CD4-positive, alpha-beta T cell treated with Interleukin-4 for 4 hours (primary cell): ENCODE measurements at places on chromosomes 16 and 17.

DNA sequence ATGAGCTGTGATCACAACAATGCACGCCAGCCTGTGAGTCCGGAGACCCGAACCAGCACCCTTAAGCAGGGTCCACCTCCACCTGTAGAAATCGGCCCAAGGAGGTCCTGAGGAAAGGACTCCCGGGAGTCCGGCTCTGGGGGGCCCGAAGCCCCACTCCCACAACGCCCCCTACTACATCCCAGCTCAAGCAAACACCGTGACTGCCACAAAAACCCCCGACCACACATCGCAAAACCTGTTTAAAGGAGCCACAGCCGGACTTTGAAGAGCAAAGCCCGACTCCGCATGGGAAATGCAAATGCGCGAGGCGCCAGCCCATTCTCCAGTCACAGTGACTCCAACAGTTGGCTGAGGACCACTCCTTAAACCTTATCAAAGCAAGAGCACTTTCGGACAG is 682.4 kb downstream of the KCNJ18 start:
- DNase-seq: no peak

GRCh38 chr16:72013888-72014581 is 5.5 kb downstream of the DHODH start:
- DNase-seq: no peak

- no peak for DNase-seq
Observed at GRCh38 chr16:19488213-19488640, 33.7 kb downstream of the GDE1 start.

GRCh38 chr17:40563220-40564052 is 1.8 kb downstream of the CCR7 start:
- DNase-seq: peak; percentile 41

DNA sequence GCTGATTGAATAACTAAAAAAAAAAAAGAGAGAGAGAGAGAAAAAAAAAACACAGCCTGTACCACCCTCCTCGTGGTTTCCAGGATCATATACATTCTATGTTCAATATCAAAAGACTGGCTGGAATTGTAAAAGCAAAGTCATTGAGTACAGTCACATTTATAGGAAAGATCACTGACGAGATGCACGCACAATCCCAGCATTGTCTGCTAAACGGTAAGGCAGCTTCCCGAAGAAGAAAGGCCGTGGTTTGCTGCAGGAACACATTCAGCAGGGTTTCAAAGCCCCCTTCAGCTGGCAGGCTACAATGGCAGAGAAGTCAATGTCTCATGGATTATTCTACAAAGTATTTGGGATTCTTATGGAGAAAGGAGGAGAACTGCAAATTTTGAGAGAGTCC is 9.3 kb downstream of the NQO1 start:
- DNase-seq: no peak

DNA sequence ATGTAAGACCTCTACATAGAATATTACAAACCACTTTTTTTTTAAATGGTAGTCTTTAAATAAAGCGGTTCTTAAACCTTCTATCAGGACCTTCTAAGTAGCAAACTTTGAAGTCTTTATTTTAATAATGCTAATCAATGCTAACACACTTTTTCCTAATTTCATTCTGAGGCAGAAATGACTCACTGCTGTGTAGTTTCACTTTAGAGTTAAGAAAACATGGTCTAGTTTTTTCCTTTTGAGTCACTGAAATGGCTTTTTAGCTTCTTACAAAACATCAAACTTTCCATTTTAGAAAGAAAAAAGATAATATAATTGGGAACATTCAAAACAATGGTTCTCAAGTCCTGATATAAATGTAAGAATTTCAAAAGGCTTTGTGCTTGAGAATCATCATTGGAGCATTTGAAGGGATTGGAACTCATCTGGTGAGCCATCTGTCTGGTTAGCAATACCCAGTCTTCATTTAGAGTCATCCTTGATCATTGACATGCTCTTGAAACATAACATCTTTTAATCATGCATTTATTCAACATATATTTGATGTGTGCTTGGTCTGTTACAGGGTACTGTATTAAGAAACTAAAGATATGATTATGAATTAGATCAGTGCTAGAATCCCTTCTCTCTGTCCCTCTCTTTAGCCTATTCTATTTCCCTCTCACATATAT is 258.3 kb upstream of the MON1B start:
- DNase-seq: no peak

DNA sequence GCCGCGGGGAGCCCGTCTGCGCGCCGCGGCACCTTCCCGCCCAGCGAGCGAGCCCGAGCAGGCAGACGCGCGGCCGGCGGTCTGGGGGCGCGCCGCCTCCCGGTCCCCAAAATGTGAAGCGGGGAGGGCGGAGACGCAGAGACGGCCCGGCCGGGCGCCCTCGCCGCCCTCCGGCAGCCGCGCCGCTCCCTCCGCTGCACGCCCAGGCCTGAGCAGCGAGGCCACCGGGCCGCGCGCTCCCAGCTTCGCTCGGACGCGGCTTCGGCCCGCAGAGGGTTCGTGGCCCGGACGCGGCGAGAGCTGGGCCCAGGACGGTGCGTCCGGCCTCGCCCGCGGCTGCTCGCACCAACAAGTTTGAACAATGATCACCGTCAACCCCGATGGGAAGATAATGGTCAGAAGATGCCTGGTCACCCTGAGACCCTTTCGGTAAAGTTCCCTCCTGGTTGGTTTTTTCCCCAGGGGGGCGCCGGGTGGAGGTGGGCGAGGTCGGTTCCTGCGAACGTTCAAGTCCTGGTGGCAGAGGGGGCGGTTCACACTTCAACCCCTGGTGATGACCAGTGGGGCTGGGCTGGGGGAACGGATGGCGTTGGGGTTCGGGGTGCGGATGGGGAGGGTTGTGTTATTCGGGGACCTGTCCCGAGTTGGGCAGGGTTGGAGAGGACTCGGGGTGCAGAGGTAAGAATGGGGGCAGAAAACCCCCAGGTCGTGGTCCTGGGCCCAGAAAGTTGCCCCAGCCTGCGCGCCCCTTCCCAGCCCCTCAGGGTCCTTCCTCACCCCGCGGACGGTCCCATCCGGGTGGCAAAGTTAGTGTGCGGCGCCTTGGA is 678 bp downstream of the MGAT5B start:
- DNase-seq: no peak

DNA sequence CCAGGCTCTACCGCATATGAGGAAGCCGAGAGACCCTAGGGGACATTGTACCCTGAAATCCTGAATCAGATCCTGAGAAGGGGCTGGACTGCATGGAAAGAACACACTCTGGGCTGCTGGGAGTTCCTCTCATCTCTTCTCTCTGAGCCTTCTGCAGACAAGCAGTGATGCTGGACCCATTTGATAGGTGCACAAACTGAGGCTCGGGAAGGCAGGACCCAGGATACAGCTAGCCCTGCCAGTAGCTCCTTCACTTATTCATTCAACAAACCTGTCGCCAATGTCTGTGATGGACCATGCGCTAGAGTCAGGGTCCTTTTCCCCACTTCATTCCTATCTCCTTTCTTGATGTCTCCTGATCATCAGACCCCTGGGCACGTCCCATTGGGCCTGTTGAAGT is 1.9 kb downstream of the SBK1 start:
- no peak for DNase-seq

GRCh38 chr16:600781-601180 is 10.9 kb downstream of the RAB40C start:
- DNase-seq: no peak

- no peak for DNase-seq
Observed at GRCh38 chr17:47095268-47095667, 93.8 kb downstream of the CDC27 start.

DNA sequence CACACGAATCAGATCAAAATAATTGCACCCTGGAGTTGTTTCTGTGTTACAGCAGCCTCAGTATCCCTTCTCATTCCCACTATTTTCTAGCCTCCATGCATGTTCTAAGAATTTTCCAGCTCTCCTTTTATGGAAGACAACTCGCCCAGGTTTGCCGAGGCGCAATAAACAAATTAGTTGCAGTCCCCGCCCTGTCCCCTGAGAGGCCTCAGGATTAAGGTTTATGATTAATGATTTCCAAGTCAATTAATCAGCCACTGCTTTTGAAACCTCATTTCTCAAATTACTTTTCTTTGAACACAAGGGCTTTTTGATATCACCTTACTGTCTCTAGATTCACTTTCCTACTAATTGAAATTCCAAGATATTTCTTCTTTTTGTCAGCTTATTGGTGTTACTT is 138.3 kb upstream of the HSBP1 start:
- DNase-seq: no peak

DNA sequence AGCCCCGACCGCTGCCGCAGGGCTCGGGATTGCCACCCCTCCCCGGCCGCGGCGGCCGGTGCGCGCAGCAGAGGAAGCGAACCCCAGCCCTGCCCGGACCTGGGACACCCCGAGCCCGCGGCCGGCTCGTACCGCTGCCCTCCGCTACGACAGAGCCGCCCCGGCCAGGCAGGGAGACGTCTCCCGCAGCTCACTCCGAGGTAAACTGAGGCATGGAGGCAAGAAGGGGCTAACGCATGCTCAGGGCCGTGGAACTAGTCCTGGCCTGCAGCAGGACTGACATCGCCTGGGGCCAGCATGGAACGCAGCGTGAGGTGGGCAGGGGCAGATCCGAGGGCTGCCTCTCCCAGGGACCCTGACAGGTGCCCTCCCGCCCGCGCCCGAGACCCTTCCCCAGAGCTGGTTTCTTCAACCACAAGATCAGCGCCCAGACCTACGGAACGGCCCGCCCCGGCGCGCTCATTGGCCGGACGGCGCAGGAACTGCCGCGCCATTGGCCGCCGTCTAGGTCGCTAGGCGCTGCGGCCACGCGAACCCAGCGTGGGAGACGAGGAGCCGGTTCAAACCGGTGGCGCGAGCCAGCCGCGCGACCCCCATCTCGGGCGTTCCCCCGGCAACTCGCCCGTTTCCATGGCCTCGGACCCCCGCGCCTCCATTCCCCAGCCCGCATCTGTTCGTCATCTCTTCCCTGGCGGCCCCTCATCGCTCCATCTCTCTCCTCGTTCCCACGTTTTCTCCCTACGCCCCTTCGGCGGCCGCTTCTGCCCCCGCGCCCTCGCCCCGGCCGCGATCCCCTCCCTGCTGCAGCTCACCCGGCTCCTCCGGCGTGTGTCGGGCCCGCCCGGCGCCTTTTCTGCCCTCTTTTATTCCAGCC is at the start of gene SLC43A2:
Gene SLC43A2, minus strand, starts transcription at position 853 of the 874 bp plus-strand sequence. CDS start 960 bp downstream, outside the sequence.
- peak; percentile 74 for DNase-seq

- no peak for DNase-seq
Observed at GRCh38 chr17:81550830-81551457, 1.2 kb downstream of the FAAP100 start.

DNA sequence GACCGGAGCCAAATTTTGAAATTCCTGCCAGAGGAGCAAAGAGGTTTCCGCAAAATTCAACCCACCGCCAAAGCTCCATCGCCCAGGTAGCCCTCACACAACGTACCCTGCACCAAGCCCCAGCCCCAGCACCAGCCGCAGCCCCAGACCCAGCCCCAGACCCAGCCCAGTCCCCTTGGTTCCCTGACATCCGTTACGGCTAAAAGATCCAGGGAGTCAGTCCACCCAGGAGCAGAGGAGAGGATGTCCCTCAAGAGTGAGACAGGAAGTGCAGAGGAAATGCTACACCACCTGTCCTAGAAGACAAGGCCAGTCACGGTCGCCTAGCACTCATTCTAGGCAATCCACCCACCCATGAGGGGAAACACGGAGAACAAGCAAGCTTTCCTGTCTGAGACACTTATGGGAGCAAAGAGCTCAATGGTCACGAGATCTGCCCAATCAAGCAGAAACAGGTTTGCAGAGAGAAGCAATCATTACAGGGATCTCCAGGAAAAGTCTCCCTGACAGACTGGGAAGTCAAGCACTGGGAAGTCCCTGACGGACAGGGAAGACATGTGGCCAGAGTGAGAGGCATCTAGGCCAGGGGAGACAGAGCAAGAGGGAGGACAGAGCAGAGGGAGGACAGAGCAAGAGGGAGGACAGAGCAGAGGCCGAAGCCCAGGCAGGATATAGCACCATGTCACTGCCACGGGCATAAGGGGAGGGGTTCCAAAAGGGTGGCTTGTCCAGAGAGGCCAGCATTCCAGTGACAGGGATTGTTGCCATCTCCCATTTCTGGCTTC is 15.0 kb upstream of the KCNJ18 start:
- no peak for DNase-seq

- no peak for DNase-seq
Observed at GRCh38 chr16:81592353-81592866, 147.8 kb downstream of the CMIP start.

DNA sequence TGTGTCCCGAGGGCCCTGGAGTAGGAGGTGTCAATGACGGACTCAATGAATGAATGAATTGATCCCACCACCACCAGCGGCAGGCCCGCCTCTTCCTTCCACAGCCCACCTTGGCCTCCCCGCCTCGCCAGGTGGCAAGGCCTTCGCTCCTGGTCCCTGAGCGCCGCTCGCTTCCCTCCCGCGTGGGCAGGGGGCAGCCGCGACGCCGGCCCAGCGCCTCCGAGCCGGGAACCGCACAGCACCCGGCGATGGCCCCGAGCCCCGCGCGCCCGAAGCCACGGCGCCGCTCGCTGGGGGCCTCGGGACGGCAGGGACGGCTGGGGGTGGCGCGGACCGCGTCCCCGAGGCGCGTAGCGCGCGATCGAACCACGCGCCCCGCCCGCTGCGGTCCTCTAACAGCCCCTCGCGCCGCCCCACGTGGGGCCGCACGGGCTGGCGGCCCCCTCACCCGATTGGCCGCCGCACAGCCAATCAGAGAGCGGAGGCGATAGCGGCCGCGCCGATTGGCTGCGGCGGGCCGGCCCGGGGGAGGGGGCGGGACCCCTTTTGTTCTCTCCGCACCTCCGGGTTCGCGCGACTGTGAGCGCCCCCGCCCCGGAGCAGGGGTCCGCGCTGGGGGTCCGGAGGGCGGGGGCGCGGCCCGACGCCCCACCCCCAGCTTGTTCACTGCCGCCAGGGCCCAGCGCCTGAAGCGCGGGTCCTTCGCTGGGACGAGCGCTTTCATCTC is 31.4 kb downstream of the ACTG1 start:
- peak; percentile 44 for DNase-seq
